ENCODE measurements at places on chromosomes 16 and 17. TPM values are rescaled to one million over a fixed set of nuclear protein-coding genes. Genes with fewer than 3 reads are reported as not detected.

MSLN gene
- polyA plus RNA-seq = 0.50 TPM

CACNA1H gene
- 27.4 TPM for polyA plus RNA-seq

GALK1 gene
- 47.9 TPM for polyA plus RNA-seq

KRT23 gene
- not detected for polyA plus RNA-seq

SEC14L1 gene
- polyA plus RNA-seq = 27.2 TPM

OTOP3 gene
- polyA plus RNA-seq = 0.09 TPM

KRT12 gene
- polyA plus RNA-seq = 0.03 TPM

KIF18B gene
- 39.0 TPM for polyA plus RNA-seq

PLEKHM1 gene
- polyA plus RNA-seq = 7.6 TPM

CUEDC1 gene
- 6.7 TPM for polyA plus RNA-seq

MMP2 gene
- polyA plus RNA-seq = 33.6 TPM

SULT1A4 gene
- 1.4 TPM for polyA plus RNA-seq

PPP1R1B gene
- 22.3 TPM for polyA plus RNA-seq

MYH8 gene
- not detected for polyA plus RNA-seq

NPB gene
- polyA plus RNA-seq = 3.9 TPM

ACE gene
- polyA plus RNA-seq = 2.5 TPM

CDRT15L2 gene
- not detected for polyA plus RNA-seq

All from H1 (cell line).